ENCODE measurements at places on chromosomes 16 and 17.

GRCh38 chr16:28010671-28011070 is 52.8 kb downstream of the GSG1L start:
- DNase-seq, result no peak

DNA sequence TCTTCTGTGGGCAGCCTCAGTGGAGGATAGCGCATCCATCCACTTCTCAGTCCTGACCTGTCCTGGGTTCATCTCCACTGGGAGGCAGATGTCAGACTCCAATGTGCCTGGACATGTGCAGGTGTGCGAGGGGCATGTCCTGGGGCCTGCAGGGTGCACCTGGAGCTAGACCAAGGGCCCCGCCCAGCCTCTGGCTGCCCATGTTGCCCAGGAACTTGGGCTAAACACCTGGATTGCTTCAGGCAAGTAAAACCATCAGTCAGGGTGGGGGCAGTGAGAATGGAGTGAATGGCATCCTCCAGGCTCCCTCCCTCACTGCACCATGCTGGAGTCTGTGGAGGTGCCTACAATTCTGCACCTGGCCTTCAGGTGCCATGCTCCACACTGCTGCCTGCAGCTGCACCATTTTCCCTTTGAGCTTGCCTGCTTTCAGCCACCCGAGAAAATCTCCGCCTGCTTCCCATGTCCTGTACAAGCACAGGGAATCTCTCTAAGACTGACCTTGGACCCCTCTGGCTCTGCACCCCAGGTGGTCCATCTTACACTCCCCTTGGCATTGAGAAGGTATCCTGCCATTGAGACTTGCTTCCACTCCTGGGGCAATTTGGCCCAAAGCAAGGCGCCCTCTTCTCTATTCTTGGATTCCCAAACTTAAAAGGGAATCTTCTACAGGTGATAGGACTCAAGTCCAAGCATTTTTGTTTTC is 2.1 kb upstream of the MFSD6L start:
- no peak for DNase-seq

DNA sequence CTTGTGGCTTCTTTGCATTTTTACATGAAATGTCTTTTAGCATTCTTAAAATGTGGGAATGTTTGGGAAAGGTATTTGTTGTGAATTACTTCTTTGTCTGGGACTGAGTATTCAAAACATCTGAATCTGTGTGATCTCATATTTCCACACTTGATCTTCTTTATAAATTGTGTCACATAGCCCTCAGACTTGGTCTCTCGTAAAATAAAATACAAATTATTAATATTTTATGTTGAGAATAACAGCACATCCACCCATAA is 81.9 kb downstream of the TUBD1 start:
- DNase-seq, result no peak

- no peak for DNase-seq
Observed at GRCh38 chr16:66596986-66597848, 7.3 kb upstream of the CMTM3 start.

- no peak for DNase-seq
Observed at GRCh38 chr17:67322042-67322787, 44.2 kb downstream of the PSMD12 start.

GRCh38 chr17:21677126-21677910 is 15.0 kb upstream of the KCNJ18 start:
- DNase-seq, result no peak

DNA sequence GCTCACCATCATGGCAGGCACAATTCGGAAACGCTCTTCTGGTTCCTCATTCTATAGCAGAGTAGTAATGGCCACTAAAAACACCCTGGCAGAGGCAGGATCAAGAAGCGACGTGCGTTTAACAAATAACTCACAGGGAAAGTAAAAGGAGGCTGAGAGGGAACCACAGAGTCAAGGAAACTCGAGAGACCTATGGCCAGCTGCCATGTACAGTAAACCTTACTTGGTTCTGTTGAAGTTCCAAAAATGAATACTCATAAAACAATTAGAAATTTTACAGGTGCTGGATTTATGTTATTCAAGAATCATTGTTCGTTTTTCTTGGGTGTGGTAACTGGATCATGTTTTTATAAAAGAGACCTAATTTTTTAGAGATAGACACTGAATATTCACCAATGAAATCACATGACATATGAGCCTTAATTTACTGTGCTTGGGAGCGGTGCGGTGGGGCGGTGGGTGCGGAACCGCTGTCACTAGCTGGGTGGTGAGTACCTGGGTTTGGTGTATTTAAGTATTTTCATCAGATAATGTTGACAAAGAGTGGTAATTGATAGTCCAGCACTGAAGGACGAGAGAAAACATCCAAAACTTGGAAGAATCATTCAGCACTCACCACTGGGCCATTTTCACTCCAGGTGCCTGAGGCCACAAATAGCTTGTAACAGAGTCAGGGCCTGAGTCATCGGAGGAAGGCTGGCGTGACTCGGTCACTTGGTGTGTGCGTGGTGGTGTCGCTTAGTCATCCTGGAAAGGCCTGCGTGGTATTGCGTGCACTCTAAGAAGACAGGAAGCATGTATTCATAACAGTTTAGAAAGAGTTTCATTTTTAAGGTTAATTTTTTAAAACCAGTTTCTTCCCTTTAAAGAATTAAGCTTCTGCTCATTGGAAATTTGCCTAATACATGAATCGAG is 135.4 kb upstream of the CHMP6 start:
- no peak for DNase-seq

DNA sequence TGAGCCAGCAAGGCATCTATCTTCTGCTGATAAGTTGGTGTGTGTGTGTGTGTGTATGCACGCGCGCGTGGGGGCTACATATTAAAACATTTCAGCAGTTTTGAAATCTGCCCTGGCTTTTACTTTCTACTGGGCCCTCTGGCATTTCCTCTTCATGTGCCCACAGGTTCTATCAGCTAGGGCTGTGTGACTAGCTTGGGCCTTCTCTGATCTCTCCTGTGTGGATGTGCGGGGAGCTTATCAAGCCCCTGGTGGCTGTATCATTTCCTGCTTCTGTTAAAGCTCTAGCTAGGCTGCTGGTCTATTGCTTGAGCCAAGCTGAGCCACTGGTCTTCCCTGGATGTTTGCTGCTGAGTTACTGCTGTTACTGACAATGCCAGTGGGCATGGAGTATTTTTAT is 132.5 kb downstream of the AATF start:
- no peak for DNase-seq

DNA sequence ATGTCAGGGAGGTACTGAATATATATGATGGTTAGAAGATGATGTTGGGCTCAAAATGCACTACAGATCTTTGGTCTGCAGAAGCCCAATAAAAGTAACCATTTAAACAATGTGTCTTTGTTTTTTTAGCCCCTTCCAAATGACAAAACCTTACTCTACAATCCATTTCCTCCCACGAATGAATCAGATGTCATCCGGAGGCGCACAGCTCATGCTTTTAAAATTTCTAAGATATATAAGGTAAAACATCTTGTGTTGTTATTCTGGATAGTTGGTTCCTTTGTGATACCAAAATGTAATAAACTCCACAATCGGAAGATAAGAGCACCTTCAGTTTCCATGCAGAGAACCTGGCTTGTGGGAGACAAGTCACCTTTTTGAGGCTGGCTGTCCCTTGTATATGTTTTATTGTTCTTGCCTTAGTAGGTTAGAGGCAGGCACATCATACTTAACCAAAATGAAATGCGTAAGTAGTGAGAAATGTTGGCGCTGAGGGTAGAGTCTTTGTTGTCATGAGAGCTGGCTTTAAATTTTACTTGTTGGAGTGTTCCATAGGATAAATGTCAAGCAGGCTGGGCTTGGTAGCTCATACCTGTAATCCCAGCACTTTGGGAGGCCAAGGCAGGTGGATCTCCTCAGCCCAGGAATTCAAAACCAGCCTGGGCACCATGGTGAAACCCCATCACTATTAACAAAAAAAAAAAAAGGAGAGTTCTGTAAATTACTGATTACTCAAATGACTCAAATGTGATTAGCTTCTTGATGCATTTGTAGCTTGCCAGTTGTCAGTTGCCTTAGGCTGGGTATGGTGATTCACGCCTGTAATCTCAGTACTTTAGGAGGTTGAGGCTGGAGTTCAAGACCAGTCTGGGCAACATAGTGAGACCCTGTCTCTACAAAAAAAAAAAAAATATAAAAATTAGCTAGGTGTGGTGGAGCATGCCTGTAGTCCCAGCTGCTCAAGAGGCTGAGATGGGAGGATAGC is 19.7 kb upstream of the SNTB2 start:
- no peak for DNase-seq

DNA sequence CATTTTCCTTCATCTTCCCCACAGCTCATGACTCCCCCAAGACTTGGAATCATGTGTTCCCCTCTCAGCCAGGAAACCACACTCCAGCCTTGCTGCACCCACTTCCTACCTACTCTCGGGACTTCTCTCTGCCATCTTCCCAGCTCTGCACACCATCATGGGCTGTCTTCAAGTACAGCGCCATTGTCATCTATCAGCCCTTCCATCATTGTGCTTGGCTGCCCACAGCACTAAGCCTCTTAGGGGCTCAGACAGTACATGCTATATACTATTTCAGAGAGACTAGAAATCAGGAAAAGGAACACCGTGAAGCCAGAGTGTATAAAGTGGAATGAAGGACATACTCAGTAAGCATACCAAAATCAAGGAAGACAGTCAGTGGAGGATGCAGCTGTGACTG is 64.7 kb downstream of the CDH11 start:
- DNase-seq, result no peak

- DNase-seq, result no peak
Observed at GRCh38 chr17:9226794-9227135, 205.5 kb downstream of the NTN1 start.

DNA sequence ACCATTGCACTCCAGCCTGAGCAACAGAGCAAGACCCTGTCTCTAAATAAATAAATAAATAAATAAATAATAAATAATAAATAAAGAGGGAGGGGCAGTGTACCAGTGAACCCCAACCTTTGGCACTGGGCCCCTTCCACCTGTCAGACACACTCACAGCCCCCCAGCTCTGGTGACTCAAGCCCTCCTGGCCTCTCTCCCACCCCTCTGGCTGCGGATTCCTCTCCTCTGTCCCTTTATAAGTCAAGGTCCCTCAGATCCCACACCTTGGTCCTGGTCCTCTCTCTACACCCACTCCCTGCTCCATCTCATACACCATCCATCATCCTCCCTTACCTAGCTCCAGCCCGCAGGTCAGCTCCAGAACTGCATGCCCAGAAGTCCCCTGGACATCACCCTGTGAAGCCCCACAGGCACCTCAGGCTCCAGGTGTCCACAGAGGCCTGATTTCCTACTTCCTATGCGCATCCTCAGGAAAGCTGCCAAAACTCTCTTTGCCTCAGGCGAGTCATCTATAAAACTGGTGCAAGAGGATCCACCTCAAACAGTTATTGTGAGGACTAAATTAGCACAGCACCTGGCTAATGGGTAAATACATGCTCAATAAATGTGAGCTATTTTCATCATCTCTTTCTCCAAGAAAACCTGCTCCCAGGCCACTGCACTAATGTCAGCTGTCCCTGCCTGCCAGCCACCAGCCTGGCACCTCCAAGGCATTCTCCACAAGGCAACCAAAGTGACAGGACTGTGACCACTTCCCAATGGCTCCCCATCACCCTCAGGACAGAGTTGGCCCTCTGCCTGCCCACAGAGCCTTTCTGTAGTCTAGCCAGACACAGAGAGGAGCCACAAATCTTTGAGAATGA is 46.8 kb downstream of the BEAN1 start:
- no peak for DNase-seq

DNA sequence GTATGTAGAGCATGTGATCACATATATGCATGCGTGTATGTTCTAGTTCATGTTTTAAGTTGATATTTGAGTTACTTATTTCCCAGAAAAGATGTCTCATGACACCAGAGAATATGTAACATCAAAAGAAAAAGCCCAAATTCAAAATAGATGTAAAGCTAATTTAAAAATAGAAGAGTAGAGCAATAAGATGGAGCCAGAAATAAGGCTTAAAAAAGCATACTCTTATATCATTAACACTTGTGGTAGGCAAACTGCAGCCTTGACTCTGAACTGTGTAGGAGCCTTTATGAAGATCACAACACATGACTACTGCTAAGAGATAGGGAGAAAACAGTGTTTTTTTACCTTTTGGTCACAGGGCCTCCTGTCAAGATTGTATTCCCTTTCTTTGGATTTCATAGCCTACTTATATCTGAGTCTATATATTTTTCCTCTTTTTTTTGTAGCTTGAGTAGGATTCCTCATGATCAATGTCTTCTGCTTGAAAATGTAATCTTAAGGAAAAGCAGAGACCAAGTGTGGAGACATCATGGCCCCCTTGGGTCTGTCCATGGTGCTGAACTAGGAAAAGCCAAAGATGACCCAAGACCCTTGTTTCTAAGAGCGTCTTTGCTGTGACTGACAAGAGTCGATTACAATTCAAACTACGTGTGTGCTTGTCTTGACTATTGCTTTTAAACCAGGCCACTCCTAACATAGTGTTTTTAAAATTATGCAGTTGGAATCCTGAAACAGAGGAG is 390.4 kb downstream of the SHISA9 start:
- no peak for DNase-seq

DNA sequence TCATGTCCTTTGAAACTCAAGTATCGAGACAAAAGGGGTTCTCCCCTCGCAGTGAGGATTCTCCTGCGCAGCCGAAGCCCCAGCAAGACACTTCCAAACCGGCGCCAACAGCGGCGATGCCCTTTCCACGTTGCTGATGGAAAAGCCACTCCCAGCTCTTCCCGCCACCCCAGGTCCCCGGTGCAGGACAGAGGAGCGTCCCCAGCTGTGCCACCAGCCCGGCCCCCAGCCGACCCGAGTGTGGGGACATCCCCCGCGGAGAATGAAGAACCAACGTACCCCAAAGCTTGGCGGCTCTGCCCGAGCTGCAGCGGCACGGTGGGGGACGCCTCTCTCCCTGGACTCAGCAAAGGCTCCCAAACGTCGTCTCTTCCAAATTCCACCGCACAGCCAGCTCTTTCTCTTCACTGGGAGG is 573 bp downstream of the CHST6 start:
- no peak for DNase-seq

- no peak for DNase-seq
Observed at GRCh38 chr16:25868106-25868505, 176.3 kb downstream of the HS3ST4 start.

DNA sequence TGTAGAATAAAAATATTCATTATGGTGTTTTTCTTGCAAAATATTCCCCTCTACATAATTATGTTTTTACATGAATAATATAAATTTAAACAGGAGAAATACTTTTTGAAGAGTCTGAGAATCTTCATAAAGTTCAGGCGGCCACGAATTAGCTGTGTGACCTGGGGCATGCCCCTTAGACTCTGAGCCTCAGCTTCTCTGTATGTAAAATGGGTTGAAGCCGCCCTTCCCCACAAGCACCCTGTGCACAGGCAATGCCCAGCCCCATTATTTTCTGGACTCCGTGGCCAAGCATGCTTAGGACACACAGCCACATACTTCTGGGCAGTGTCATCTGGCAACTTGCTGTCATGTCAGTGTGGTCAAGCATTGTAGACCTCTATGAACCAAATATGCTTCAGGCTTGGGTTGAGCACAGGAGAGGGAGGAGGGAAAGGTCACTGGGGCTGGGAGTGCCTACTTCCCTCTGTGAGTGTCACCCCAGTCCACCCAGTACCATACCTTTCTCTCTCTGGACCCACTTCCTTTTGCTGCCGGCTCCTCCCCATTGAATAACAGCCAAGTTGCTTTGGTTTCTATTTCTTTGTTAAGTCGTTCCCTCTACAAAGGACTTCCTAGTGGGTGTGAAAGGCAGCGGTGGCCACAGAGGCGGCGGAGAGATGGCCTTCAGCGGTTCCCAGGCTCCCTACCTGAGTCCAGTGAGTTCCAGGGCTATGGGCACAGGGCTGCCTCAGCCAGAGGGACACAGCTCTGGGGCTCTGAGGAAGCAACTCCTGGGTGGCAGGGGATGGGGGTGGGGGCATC is at the start of gene LGALS9:
Gene LGALS9, plus strand, starts transcription at position 582 of the 804 bp plus-strand sequence. Its CDS starts 78 bp downstream, at position 660.
- no peak for DNase-seq

- no peak for DNase-seq
Observed at GRCh38 chr16:46801428-46802049, 29.4 kb downstream of the C16orf87 start.

GRCh38 chr17:6388416-6388815 is 46.5 kb downstream of the AIPL1 start:
- DNase-seq, result no peak
